ENCODE measurements at places on chromosomes 1 and 21.

GRCh38 chr21:36589352-36589971, 109.5 kb upstream of the SIM2 start:
- no peak for DNase-seq

GRCh38 chr1:192539297-192540092, 36.1 kb upstream of the RGS1 start:
- DNase-seq: no peak

DNA sequence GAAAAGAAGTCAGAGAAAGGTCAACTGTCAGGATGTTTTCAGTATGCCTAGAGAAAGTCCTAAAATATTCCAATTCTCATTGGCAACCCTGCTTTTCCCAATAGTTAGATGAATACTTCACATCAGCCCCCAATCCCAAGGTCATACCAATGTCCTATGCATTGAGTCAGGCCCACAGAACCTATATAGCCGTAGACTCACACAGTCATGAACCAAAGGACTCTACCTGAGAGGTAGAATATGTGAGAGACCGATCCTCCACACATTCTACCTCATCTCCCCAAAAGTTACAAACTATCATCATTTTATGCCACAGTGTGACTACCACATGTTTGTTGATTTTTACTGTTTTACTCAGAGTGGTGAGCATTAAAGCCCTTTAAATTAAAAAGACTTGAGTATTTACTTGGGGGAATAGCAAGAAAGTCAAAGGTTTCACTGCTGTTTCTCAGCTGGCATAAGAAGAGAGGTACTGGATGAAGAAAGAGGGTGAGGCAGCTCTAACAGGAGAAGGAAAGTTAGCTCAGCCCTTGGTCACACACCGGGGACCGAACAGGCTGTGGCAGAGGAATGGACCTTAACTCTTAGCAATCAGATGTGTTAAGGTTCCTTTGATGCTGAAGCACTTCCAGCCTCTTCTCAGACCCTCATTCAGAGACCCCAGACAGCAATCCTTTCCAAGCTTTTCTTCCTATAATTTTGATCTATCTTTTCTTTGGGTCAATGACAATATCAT, 937 bp downstream of the CD48 start:
- no peak for DNase-seq

GRCh38 chr1:98898940-98899339, 105.7 kb downstream of the PLPPR5 start:
- no peak for DNase-seq

DNA sequence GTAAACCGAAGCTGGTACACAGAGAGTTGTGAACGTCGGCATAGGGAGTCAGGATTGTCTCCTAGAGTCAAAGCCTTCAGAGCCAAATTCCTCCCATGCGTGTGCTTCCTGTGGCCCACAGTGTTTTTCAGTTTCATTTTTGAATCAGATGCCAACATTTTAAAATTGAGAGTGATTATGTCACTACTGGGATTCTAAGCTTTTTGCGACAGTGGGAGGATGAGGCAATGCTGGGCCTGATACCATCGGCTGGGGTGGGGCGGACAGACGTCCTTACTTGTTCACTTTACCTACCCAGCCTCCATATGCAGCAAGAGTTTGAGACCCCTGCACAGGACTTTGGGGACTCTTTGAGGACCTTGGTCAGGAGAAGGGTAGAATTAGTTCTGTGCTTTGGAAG, 1.3 kb upstream of the KLHDC7A start:
- no peak for DNase-seq

Data from stimulated activated CD4-positive, alpha-beta T cell treated with anti-CD3 and anti-CD28 coated beads, TNF-alpha, amount 100 ng/mL, for 24 hours (primary cell).